Sigmoid colon (tissue), 7 donors: ENCODE measurements at places on chromosomes 16 and 17.
A peak's percentile ranks its signal among the peaks of the same experiment; 100 is the strongest.

GRCh38 chr17:57271821-57272220 is 15.5 kb downstream of the MSI2 start:
- DNase-seq: no peak

GRCh38 chr17:44492706-44493272 is 10.4 kb downstream of the GPATCH8 start:
- DNase-seq: no peak

DNA sequence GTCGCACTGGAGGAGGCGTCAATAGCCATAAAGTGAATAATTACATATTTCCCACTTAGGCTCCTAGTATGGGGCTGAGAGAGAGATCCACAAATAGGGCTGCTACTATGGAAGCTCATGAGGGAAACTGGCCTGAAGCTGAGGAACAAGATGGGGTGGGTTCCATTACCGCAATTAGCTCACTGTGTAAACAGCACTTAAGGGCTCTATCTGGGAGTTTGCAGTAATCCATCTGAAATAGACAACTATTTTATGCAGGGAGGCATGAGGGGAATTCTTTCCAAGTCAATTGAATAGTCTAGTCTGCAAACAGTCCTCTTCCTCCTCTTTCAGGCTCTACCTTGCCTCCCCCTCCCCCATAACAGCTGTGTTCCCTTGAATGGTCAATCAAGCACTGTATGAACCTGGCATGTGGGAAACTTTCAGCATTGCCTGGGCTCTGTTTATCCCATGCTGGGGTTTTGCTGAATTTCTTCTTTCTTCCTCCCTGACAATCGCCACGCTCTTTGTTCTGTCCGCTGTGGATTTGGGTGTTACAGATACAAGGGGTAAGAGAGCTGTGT is 56.1 kb upstream of the MAF start:
- DNase-seq: no peak

DNA sequence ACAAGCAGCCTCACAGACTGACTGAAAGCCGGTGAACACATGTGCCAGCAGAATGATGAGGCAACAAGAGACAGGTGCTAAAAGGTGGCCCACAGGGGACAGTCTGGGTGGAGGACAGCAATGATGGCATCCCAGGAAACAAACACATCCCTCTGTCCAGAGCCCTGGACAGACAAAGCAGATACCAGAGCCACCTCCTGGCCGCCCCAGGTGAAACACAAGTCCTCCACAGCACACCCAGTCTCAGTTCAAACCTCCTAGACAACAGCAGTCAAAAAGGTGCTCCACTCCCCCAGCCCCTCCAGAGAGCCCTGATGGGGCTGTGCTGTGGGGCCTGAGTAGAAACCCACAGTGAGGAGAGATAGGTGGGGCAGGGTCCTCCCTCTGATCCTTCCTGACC is 20.3 kb upstream of the CDH5 start:
- no peak for DNase-seq

DNA sequence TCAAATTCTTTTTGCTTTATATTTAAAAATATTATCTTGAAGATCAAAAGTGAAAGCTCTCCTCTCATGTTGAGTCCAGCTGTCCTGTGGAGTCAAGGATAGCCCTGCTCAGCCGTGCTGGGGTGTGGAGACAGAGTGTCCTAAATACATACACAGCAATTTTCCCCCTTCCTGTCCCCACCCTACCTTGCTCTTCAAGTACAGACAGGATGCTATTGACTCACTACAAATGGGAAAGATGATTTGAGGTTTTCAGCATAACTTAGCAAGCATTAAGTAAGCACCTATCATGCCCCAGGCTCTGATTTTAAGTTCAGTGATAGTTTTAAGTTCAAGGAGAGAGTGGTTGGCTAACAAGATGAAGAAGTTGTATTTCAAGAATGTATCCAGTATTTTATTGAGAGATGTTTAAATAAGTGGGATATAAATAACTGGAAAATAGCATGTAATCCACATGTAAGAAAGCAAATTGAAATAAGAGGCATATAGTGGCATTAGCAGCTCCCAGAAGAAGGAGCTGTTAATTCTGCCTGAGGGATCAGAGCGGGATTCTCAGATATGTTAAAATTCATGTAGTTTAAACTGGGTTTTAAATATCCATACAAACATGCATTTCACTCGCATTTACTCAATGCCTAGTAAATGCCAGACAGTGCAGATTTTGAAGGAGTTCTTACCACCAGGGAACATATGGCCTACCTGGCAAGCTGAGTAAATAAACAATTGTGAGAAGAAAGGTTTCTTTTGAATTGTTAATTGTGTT is 183.5 kb upstream of the ANKFN1 start:
- no peak for DNase-seq

- no peak for DNase-seq
Measured at GRCh38 chr17:79747508-79748294, 17.0 kb downstream of the ENPP7 start.

GRCh38 chr16:61817583-61818278 is 218.5 kb downstream of the CDH8 start:
- DNase-seq: no peak

GRCh38 chr17:57099165-57099564 is 14.1 kb downstream of the AKAP1 start:
- no peak for DNase-seq

- DNase-seq: peak; percentile 82
Measured at GRCh38 chr16:73020409-73020884, 27.5 kb downstream of the ZFHX3 start.

- DNase-seq: no peak
Measured at GRCh38 chr17:57735230-57735629, 9.9 kb downstream of the CCDC182 start.

DNA sequence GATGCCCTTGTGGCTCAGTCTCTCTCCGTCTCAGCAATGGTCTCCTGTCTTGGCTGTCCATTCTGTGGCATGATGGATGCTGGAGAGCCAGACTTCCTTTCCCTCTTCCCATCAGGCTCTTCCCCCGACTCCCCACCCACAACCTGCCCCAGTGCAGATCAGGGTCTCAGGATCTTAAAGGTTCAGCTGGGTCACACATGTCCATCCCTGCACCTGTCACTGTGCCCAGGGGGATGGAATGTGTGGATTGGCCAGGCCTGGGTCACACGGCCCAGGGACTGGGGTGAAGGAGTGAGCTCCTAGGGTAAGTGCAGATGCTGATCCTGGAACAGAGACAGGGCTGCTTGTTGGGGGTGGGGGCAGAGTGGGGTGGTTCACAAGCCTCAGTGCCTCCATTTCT is 23.0 kb downstream of the ADGRG5 start:
- DNase-seq: no peak

GRCh38 chr17:74951680-74952421 is 16.2 kb downstream of the OTOP3 start:
- no peak for DNase-seq

DNA sequence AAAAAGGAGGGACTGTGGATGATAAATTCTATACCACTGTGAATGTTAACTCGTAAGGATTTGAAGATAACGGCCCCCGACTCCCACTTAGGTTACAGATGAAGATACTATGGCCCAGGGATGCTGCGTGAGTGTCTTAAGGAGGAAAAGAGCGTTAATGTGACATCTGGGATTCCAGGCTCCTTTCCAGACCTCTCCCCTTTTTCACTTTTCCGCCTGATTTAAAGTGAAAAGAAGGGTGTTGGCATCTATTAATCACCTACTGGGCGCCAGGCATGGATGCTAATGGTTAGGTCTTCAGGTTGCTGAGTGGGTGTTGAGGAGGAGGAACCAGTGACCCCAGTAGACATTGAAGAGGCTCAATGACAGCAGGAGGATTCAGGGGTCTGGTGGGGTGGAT is 117.8 kb downstream of the RBFOX1 start:
- DNase-seq: no peak

GRCh38 chr16:66460703-66461102 is 33.6 kb downstream of the BEAN1 start:
- DNase-seq: peak; percentile 22

DNA sequence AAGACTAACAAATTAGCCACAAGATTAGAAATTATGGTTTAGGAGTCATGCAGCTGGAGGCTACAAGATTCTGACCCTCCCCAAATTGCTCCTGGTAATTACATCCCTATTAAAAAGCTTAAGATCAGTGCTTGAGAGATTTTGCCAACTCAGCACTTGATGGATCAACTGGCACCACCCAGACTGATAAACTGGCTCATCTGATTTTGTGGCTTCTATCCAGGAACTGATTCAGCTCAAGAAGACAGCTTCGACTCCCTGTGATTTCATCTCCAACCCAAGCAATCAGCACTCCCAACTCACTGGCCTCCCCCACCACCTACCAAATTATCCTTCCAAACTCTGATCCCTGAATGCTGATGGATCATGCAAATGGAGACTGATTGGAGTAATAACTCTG is 94.8 kb downstream of the TNFRSF13B start:
- DNase-seq: no peak

GRCh38 chr16:89431158-89431584 is 59.2 kb downstream of the ANKRD11 start:
- DNase-seq: peak; percentile 81

- no peak for DNase-seq
Measured at GRCh38 chr17:76989519-76989918, 121.3 kb downstream of the MGAT5B start.

DNA sequence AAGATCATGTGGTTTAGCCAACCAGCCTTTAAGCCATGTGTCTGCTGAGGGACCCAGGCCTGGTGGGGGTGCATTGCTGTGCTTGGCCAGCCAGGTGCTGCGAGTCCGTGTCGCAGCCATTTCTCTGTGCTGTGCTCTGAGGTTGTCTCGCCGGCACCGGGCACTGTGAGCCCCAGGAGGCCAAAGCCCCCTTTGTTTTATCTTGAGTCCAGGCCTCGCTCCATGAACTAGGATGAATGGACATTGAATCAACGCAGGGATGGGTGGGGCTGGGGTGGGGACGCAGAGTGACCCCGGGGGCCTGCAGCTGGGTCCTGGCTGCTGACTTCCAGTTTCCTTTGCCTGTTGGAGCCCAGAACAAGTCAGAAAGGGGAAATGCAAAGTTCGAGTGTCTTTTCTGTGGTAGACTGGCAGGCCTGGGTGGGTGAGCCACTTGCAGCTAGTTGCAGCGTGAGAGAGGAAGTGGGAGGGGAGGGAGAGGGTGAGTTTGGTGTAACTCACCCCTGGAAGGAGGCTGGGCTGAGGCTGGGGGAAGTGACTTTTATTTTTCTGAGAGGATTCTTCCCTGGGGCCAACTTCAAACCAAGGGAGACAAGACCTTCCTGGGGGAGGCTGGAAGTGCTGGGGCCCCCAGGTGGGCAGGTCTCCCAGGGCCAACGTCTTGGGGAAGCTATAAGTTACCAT is 324.7 kb downstream of the SEC14L1 start:
- DNase-seq: peak; percentile 84

GRCh38 chr17:77332981-77333685 is 192.4 kb downstream of the SEC14L1 start:
- DNase-seq: peak; percentile 35

- no peak for DNase-seq
Measured at GRCh38 chr17:77400445-77400870, 259.7 kb downstream of the SEC14L1 start.

DNA sequence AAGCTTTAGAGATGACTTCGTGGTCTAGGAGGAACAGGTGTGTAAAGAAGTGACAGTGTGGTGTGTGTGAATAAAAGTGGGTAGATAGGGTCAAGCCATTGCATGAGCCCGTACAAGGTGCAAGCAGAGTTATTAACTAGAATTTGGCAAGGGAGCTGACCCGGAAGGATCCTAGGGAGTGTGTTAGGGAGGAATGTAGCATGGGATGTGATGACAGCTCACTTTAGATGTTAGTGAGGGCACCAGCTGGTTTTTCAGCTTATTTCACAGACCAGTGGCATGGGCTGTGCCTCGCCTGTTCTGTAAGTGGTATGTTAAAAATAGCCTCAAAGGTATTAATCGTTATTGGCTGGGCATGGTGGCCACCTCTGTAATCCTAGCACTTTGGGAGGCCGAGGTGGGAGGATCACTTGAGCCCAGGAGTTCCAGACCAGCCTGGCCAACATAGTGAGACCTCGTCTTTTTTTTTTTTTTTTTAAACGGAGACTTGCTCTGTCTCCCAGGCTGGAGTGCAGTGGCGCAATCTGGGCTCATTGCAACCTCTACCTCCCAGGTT is 8.3 kb downstream of the ANKRD40CL start:
- DNase-seq: no peak

GRCh38 chr16:84617041-84617790 is 662 bp downstream of the COTL1 start:
- DNase-seq: peak; percentile 77

- DNase-seq: no peak
Measured at GRCh38 chr16:27627136-27627535, 77.2 kb downstream of the KATNIP start.

- peak; percentile 100 for DNase-seq
Measured at GRCh38 chr16:2155091-2155950, at the start of gene TRAF7. TSS of gene TRAF7 (plus strand) at chr16:2155782. CDS start at chr16:2163921, 8,139 bp downstream.

DNA sequence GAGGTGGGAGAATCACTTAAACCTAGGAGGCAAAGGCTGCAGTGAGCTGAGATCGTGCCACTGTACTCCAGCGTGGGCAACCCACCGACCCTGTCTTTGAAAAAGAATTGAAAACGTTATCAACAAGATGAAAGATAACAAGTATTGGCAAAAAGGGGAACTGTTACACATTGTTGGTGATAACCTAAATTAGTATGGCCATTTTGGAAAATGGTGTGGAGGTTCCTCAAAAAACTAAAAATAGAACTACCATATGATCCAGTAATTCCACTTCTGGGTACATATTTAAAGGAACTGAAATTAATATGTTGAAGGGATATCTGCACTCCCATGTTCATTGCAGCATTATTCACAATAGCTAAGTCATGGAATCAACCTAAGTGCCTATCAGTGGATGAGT is 61.0 kb downstream of the ABHD15 start:
- DNase-seq: no peak

GRCh38 chr17:34703533-34703932 is 124.2 kb downstream of the TMEM132E start:
- no peak for DNase-seq

DNA sequence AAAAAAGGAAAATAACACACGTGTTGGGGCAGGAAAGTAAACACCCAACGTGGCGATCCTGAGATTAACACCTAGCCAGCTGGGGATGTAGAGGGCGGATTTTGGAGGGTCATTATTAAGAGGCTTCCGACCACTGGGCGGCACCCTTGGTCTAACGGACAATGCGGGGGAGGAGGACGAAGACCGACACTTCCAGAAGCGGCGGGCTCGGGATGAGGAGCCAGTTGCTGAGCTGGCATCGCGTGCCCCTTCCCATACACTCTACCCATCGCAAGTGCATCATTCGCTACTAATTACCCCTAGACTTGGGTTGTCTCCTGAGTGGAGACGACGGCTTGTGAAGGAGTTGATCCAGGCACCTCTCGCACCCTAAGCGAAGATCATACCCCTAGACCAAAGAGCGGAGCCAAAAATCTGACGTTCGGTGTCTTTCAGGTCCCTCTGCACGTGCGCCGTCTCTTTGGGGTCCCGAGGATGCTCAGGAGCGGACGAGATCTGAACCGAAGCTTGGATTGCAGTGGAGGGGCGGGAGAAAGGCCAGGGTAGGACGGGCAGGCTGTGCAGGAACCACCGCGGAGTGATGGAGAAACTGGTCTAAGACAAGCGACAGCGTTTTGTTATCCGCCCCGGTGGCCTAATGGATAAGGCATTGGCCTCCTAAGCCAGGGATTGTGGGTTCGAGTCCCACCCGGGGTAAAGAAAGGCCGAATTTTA is 17.6 kb downstream of the ZNF213 start:
- DNase-seq: peak; percentile 96
